Kidney glomerular epithelial cell (primary cell): ENCODE measurements at places on chromosomes 4 and X.

DNA sequence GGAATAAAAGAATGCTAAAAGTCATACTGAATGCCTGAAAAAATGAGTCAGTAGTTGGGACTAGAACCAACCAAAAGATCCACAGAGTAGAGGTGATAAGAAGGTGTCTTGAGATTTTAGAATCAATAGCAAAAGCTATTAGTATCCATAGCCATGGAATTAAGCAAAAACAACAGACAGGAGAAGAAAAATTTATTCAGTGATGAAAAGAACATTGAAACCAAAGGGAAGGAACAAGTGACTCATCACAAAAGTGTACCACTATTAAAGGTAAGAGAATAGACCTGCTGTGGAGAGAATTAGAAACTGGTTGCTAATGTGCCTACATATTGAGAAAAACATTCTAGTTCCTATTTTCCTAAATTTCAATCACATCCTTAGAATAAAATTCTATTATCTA is 182.0 kb upstream of the NEIL3 start:
- no peak for DNase-seq

DNA sequence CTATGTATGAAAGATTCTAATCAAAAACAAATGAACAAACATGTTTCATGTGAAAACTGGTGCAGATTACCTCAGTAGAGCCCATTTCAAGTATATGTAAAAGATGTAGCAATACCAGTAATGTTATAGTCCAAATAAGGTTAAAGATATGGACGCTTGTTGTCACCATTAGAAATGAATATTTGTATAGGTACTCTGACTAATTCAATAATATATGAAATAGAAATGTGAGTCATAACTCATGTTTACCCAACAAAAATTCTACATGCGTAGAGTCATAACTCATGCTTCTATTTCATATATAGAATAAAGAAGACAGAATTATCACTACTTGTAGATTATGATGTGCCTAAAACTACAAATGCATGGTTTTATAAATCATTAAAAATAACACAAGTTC is 739.1 kb upstream of the DIAPH2 start:
- no peak for DNase-seq

DNA sequence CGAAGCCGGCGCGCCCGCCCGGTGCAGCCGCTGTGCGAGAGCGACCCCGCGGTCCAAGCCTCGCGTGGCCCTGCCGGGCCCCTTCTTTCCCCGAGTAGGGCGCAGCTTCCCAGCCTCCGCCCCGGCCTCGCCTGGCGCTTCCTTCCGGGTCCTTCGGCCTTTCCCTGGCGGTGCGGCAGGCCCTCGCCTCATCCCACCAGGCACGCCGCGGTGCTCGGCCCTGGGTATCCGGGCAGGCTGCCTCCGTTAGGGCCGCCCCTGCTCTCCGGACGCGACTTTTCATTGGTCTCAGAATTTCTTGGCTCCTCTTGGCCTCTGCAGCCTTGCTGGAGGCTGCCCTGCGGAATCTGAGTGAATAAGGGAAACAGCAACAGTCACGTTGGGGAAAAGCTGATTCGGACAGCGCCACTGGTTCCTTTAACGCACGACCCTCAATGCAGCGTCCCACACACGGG is 429 bp downstream of the UVSSA start:
- DNase-seq, result peak; percentile 60

GRCh38 chrX:115363897-115364296 is 74.4 kb downstream of the LUZP4 start:
- no peak for DNase-seq

DNA sequence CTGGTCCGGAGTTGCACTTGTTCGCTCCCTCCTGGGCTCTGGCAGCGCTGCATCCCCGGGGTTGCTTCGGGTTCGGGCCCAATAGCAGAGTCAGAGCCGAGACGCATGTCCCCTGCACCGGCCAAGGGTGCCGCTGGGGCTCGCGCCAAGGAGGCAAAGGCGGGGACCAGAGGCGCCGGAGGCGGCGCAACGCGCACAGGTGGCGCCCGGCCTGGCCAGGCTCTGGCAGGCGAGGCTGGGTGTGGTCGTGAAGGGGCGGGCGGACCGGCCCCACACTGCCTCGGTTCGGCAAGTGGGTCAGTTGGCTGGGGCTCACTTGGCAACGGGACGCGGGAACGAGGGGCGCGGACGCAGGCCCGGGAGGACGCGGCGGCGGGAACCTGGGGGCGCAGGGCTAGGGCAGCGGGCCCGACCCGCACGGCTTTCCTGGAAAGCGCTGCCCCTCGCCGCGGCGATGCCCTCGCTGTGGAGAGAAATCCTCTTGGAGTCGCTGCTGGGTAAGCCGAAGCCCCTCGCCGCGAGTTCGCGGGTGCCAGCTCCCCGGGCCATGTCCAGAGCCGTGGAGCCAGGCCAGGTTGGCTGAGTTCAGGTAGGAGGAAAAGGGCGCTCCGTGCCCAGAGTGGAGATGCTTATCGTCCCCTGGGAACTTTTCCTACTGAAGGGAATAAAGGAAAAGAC is at the start of gene CWH43:
Gene CWH43 (plus strand): TSS at position 300 of the 678 bp plus-strand sequence. CDS start 155 bp downstream, at position 455.
- DNase-seq, result no peak

GRCh38 chr4:61254406-61254805 is 54.3 kb downstream of the ADGRL3 start:
- no peak for DNase-seq

GRCh38 chr4:165293061-165293460 is 34.4 kb upstream of the MSMO1 start:
- DNase-seq, result no peak

GRCh38 chrX:72347366-72347765 is 41.7 kb upstream of the CITED1 start:
- no peak for DNase-seq

DNA sequence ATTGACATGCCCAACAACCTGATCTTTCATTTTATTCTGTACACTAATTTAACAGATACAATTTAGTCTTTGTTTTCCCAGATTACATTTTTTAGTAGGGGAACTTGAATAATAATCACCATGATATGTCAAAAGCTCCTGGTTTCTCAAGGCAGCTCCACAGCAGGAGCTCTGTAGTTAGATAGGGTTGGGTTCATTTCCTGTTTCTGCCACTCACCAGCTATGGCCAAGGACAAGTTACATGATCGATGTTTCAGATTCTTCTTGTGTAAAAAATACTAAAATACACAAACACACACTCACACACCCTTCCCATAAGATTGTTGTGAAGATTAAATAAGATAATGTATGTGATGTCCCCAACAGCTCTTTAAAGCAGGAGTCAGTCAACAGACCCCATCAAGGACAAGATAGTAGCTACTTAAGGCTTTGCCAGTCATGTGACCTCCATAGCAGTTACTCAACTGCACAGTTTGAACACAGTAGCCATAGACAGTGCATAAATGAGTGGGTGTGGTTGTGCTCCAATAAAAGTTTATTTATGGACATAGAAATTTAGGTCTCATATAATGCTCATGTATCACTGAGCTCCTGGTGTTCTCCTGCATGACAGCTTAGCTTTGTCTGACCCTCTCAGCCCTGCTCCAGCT is 18.4 kb downstream of the GUCY1A1 start:
- no peak for DNase-seq

DNA sequence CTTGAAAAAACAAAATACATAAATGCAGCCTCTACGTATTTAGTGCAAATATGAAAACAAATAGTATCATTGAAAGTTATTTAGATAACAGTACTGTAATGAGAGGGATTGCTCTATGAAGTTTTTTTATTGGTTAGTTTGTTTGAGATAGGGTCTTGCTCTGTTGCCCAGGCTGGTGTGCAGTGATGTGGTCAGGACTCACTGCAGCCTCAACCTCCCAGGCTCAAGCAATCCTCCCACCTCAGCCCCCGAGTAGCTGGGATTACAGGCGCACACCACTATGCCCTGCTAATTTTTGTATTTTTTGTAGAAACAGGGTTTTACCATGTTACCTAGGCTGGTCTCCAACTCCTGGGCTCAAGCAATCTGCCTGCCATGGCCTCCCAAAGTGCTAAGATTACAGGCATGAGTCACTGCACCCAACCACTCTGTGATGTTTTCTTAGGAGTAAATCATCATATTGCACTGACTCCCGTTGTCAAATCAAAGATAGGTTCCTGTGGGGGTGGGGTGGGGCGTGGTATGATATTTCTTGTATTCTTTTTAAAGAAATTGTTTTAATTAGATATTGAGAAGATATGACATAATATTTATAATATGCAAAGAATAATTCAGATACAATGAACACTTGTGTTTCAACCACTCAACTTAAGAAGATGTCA is 75.8 kb downstream of the ATG4A start:
- peak; percentile 43 for DNase-seq

GRCh38 chrX:128739539-128739938 is 687.3 kb upstream of the ACTRT1 start:
- DNase-seq, result no peak

- no peak for DNase-seq
Observed at GRCh38 chrX:55816023-55816422, 98.5 kb downstream of the RRAGB start.

GRCh38 chrX:140762061-140762460 is 52.5 kb downstream of the LINC00632 start:
- peak; percentile 7 for DNase-seq

- DNase-seq, result peak; percentile 43
Observed at GRCh38 chr4:155666344-155667221, at the start of gene GUCY1A1. Gene GUCY1A1, plus strand, starts transcription at chr4:155666848. Its CDS starts 30,020 bp downstream, at chr4:155696868.

- peak; percentile 14 for DNase-seq
Observed at GRCh38 chrX:103175944-103176753, 38.8 kb upstream of the BEX4 start.

GRCh38 chrX:21738210-21738949 is 19.5 kb downstream of the SMPX start:
- no peak for DNase-seq

DNA sequence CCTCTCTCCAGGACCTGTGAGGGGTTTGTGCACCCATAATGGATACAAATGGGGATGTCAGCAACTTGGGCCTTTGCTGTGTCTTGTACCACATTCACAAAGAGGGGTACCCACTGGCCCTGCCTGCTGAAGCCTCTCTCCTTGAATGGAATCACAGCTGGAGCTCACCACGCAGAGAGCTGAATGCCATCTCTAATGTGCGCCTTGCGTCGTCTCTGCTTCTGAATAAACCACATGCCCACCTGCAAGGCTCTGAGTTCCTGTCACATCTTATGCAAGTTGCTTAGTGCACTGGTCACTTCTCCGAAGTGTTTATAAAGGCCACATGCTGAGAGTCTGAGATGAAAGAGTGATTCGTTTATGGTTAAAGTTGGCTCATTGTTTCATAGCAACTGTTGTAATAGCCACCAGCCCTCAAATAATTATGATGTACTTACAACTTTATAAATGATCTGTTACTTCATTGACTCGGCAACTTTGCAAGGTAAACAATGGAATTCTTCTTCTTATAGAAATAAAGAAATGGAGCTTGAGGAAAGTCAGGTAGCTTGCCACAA is 6.2 kb upstream of the PUDP start:
- no peak for DNase-seq

DNA sequence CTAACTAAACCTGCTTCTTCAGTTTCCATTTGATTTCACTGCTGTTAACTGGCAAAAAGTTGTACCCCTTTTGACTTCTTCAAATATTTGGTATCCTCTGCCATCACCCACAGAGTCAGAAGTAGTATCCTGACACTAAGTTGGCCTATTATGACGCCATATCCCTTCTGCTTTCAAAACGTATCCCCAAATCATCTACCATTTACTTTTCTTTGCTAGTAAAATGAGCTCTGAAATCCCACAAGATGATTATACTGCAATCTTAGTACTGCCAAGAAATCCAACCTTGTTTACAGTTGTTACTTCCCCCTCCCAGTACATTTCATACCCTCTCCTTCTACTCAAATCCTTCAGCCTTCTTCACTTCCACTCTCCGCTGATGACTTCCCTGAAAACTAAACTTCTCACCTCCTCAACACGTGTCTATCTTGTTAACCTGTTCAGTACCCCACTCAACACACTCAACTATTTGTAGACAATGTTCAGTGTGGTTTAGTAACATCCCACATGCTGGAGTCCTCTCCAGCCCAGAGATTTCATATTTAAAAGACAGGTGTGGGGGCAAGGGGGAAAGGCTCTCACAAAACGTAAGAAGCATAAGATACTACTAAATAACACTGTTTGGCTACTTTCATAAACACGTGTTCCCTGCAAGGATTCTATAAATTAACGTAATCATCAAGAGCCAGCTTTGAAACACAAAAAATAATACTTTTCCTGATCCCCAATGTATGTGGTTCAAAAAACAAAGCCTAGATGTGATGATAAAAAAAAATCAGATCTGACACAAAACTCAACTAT is 1.3 kb downstream of the NAF1 start:
- DNase-seq, result no peak

GRCh38 chr4:140052050-140052449 is 101.9 kb downstream of the MAML3 start:
- DNase-seq, result no peak

- DNase-seq, result no peak
Observed at GRCh38 chr4:48727666-48728459, 52.2 kb downstream of the FRYL start.

GRCh38 chrX:135520022-135520552 is 373 bp upstream of the INTS6L start:
- no peak for DNase-seq

GRCh38 chr4:40934676-40935075 is 184.9 kb downstream of the NSUN7 start:
- no peak for DNase-seq

GRCh38 chr4:64617800-64618199 is 208.6 kb upstream of the TECRL start:
- no peak for DNase-seq

- no peak for DNase-seq
Observed at GRCh38 chr4:6881908-6882307, 27.7 kb upstream of the TBC1D14 start.
